HCT116 (cell line): ENCODE measurements at places on chromosomes 2 and 18. TPM values are rescaled to one million over a fixed set of nuclear protein-coding genes. Genes with fewer than 3 reads are reported as not detected.
A peak's percentile ranks its signal among the peaks of the same experiment; 100 is the strongest.

DNA sequence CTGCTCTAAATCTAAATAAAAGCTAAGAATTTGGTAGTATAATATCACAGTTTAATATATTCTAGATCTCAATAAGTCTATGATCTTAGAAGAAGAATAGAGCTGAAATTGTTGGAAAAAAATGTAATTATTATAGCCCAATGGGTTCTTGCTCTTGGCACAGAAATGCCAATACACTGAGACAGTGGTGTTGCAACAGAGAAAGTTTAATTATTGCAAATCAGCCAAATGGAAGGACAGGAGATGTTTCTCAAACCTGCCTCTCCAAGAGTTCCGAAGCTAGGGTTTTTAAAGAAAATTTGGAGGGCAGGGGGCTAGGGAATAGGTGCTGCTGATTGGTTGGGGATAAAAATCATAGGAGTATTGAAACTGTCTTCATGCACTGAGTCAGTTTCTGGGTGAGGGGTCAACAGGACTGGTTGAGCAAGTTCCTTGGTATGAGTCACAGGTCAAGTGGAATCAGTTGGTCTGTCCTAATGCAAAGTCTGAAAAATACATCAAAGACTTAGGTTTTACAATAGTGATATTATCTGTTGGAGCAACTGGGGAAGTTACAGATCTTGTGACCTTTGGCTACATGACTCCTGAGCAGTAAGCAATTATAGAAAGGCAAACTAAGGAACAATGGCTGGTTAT, 228.6 kb downstream of the CD226 start:
- DNase-seq: no peak

- no peak for DNase-seq
These were observed 8.4 kb upstream of the MAL start for GRCh38 chr2:95017071-95017501.

GRCh38 chr2:239523954-239524330, 123.1 kb upstream of the HDAC4 start:
- no peak for DNase-seq

DNA sequence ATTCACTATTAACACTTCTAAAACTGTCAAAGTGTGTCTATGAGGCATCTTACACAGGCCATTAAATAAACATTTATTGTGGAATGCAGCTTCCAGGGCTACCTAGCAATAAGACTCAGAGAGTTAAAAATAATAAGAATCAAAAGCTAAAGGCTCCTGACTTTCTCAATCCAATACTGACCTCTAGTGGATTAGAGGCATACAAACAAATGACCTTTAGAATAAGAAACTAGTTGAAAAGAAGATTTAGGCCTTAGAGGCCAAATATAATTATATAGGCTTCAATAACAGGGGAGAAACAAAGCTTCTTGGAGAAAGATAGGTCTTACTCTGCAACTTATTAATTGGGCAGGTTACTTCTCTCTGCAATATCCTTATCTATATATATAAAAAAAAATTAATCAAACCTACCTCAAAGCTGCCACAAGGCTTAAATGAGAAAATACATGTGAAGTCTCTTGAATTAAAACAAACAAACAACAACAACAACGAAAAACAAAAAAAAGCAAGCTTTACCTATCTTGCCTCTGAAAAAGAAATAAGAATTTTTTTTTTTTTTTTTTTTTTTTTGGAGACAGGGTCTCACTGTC, 246.1 kb downstream of the EXOC6B start:
- peak; percentile 26 for DNase-seq

DNA sequence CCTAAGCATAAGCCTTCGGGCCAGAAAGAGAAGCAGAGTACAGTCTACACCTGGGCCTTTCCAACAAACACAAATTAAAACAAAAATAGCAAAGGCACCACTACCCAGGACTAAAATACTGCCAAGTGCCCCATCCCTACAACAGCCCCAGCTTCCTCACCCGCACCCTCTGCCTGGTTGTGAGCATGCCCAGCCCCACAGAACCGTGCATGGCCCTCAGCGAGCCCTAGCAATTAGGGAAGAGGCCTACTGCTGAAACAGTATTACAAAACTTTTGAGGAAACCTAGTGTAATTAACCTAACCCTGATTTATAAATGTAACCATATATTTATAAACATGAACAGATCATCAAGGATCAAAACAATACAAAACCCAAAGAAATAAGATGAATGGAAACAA, 44.2 kb downstream of the FARSB start:
- no peak for DNase-seq

Gene FOXI3
- not detected for total RNA-seq

GRCh38 chr2:76953733-76954347, 568.3 kb downstream of the LRRTM4 start:
- no peak for DNase-seq

Gene SLC4A3
- 23.0 TPM for total RNA-seq
